CD4-positive, alpha-beta T cell treated with Interleukin-12 subunit alpha and Interleukin-12 subunit beta, for 1 hour (primary cell): ENCODE measurements at places on chromosomes 1 and 21.

- no peak for DNase-seq
Observed at GRCh38 chr1:46411010-46411405, 16.9 kb downstream of the FAAH start.

GRCh38 chr1:33791251-33791650 lies 72.6 kb upstream of the HMGB4 start:
- DNase-seq, result no peak

GRCh38 chr1:61680500-61680899 lies 44.4 kb downstream of the TM2D1 start:
- DNase-seq, result no peak

DNA sequence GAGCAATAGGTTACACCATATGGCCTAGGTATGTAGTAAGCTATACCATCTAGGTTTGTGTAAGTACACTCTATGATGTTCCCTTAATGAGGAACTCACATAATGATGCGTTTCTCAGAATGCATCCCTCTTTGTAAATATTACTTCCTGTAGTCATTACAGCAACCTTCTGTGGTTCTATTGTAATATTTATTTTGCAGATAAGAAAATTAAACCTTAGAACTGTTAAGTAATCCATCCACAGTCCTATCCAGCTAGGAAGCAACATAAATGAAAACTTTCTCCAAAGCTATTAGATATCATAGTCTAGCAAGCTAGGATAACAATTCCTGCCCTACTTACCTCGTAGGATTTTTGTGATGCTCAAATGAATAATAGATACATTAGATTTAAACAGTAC lies 88.7 kb downstream of the WLS start:
- DNase-seq, result no peak

- no peak for DNase-seq
Observed at GRCh38 chr1:53147174-53147573, 4.7 kb upstream of the SLC1A7 start.

DNA sequence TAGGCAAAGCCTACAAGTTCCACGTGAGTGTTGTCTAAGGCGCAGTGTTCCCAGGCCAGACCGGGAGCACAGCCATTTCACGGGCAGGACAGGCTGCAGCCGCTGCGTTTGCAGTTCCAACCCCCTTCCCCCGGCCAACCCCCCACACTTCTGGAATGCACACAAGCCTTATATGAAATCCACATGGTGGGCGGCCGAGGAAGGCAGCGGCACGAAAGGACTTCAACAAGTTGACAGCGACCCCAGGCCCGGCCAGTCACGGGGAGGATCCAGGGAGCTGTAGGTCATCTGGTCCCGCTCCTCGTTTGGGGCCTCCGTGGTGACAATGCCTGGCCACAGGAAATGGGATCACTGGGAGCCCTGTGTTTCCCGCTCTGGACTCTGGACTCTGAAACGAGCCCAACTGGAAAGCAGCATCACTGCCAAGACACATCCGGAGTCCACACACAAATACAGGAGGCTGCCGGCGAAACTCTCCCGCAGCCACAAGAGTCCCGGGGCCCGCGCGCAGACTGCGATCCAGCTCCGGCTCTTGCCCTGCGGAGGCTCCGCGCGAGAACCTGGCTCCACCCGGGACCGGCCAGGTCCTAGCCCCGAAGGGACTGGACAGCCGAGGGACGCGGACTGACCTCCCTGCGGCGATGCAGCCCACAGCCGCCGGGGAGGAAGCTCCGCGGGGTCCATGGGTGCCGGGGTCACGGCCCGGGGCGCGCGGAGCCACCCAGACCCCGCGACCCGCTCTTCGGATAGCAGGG lies 794 bp downstream of the NID1 start:
- DNase-seq, result no peak

- DNase-seq, result no peak
Observed at GRCh38 chr1:63861052-63861691, 87.4 kb downstream of the ROR1 start.

DNA sequence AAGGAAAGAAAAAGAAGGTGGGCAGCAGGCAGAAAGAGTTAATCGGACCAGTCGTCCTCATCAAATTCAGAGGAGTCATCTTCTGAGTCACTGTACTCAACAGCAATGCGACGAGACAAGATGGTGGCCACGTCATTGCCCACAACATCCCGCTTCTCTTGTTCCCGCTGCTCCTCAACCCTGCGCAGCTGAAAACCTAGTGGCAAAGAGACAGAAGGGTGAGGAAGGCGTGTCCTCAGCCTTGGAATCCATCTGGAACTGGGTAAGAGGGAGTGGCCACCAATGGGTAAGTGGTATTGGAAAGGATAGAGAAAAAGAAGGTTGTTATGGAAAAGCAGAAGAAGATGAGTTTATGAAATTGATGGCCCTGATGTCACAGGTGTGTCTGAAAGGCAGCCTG lies 15.7 kb downstream of the GPR3 start:
- no peak for DNase-seq

- no peak for DNase-seq
Observed at GRCh38 chr1:234176000-234176399, 197.3 kb upstream of the COA6 start.
